Stimulated activated CD8-positive, alpha-beta memory T cell treated with anti-CD3 and anti-CD28 coated beads, Interleukin-7, amount 100 ng/mL, for 1 hour (primary cell): ENCODE measurements at places on chromosomes 4 and X.

GRCh38 chr4:183171484-183172267 is 72.6 kb downstream of the WWC2 start:
- no peak for DNase-seq

- DNase-seq = no peak
Observed at GRCh38 chr4:63558709-63559108, 850.5 kb downstream of the TECRL start.

DNA sequence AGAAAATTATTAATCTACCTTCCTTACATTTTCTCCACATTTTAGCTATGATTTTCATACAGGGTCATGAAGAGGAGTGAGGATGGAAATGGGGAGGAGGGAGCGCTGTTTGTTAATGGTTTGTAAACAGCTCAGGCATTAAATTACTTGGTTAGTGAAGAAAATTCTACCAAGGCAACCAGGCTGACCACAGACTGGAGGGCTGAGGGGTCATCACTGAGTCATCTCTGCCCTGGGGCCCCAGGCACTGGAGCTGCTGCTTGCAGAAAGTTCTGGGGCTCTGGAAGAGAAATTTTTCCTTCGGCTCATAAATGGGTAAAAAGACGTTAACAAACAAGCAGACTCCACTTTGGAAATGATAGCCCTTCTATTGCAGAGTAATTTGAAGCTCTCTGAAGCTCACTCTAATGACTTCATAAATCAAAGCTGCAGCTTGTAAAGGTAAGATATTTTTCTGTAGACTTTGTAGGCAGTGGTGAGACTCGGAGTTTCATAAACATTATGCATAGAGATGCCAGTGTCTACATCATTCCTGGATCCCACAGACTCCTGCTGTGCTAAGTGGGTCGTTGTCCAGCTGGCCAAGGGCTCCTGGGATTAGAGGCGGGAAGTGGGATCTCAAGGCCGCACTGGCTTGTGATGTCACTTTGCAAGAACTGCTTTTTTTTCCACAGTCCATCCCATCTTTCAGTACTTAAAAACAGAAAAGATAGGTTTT is 159.6 kb downstream of the PTTG2 start:
- no peak for DNase-seq

DNA sequence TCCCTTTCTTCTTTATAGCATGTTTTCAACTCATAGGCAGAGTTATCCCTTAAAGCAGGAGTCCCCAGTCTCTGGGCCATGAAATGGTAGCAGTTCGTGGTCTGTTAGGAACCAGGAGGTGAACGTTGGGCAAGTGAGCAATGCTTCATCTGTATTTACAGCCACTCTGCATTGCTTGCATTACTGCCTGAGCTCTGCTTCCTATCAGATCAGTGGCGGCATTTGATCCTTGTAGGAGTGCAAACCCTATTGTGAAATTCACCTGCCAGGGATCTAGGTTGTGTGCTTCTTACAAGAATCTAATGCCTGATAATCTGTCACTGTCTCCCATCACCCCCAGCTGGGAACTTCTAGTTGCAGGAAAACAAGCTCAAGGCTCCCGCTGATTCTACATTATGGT is 39.8 kb downstream of the DTHD1 start:
- no peak for DNase-seq

GRCh38 chr4:122758033-122758432 is 25.5 kb downstream of the BBS12 start:
- DNase-seq = no peak

- no peak for DNase-seq
Observed at GRCh38 chrX:122835886-122836285, 348.2 kb upstream of the GRIA3 start.

DNA sequence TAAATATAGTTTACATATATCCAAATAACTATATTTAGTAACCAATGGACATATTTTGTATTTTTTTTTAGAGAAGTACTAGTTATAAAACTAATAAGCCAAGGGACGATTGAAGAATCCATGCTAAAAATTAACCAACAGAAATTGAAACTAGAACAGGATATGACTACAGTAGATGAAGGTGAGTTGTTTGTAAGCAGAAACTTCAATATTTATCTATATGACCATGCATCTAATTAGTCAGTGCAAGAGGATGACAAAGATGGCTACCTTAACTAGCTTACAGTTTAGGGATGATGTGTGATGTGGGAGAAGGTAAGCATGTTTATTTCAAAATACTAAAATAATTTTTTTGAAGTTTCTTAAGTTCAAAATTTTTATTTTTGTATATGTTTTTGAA is 57.7 kb downstream of the HPGDS start:
- DNase-seq = no peak

DNA sequence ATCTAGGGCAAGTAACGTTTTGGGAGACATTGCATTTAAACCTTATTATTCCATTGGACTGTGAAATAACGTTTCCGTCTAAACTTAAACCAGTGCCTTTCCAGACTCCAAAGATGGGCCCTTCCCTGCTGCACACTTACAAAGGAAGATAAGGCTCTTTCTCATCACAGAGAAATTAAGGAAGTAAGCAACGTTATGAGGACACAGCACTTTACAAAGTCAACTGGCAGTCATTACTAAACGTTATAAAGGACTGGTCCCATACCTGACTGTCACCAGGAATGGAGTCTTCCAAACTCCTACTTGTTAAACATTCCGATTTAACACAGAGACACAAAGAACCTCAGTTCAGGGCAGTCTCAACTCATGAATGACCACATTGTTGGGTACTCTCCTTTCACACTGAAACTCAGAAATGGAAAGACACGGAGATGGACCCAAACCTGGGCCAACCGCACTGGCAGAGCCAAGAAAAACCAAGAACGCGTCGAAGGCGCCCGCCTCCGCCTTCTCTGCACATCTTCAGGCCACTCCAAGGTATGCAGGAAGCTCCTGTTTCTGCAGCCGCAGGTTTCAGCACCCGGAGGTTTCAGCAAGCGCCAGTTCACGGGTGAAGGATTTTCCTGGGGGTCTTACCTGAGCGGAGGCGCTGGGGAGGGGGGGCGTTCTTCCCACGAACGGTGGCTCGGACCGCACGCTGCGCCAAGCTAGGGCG is 670 bp downstream of the PAPSS1 start:
- no peak for DNase-seq

GRCh38 chrX:72568406-72569092 is 4.1 kb downstream of the HDAC8 start:
- no peak for DNase-seq

DNA sequence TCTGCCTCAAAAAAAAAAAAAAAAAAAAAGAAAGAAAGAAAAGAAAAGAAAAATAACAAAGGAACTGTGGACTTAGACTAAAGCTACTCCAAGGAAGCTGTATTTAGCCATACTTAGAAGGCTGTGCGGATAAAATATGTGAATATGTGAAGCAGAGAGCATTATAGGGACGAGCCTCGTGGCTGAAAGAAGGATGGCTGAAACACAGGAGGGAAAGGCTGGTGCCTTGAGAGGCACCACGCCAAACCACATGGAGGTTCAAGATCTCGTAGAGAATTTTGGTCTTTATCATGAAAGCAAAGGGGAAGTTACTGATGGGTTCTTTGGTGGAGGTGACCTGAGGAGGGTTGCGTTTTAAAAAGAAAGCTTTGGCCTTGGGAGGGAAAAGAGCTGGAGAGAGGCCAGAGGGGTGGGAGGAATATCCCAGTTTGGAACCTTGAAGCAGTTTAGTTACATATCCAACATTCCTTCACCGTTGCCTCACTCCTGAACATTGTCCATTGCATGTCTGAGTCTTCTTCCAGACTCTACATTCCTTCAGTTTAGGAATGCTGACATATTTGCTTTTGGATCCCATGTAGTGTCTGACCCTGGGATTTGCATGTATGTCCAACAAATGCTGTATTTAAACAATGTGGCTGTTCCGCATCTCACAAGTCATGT is 82.5 kb downstream of the CPE start:
- DNase-seq = no peak

DNA sequence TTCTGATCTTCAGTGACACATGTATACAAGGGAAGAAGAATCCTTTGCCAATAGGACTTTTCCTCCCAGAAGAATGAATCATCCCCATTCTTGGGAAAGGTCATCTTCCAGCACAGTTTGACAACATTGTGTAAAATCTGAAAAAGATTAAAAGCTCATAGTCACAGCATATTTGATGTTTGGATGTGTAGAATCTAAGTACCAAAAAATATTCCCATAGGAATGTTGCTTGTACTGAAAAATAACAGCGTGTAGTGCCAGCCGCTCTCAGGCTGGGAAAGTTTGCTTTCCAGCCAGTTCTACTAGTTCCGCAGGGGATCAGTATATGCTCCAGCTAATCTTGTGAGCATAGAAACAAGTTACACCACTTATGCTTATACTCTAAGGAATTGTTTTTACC is 74.7 kb upstream of the IL13RA1 start:
- no peak for DNase-seq

GRCh38 chr4:64095398-64095797 is 313.9 kb downstream of the TECRL start:
- no peak for DNase-seq

- no peak for DNase-seq
Observed at GRCh38 chr4:168919706-168920324, 90.2 kb downstream of the CBR4 start.

- no peak for DNase-seq
Observed at GRCh38 chr4:90165883-90166282, 38.7 kb downstream of the CCSER1 start.

GRCh38 chr4:115944146-115944905 is 830.9 kb upstream of the NDST4 start:
- no peak for DNase-seq

DNA sequence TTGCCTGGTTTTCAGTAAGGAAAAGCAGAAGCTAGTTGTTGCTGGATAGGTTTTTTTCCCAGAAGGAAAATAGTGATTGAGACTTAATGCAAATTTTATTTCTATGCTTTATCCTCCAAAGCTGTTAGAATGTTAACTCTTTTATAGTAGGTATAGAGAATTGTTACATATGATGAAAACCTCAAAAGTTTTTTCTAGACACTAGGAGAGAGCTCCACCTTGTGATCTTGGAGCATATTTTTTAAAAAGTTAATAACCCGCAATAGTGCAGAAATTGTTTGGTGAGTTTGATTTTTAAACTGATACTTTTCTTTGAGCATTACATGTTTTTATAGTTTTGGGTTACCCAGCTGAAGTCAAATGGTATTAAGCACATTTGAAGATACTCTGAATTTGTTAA is 56.5 kb downstream of the STAG2 start:
- DNase-seq = no peak

- no peak for DNase-seq
Observed at GRCh38 chr4:101020956-101021355, 326.4 kb downstream of the PPP3CA start.

GRCh38 chr4:152464030-152464823 is 71.7 kb downstream of the FBXW7 start:
- DNase-seq = no peak

- no peak for DNase-seq
Observed at GRCh38 chr4:22190855-22191254, 242.3 kb upstream of the KCNIP4 start.

DNA sequence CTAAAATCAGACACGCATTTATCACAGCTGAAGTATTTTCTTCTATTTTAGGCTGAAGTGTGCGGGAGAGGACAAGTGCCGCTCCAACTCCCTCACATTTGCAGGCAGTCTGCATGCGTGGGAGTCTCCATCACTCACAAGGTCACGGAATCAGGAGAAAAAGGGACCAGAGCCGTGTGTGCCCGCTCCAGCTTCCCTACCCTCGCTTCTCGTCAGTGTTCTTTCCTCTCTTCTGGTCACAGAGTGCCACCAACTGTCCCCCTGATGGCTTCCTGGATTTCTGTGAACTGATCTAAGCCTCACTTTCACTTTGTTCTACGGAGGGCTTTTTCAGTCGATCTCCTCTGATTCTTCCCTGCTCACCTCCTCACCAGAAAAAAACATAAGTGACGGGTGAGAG is 407.4 kb upstream of the AADAT start:
- DNase-seq = no peak

DNA sequence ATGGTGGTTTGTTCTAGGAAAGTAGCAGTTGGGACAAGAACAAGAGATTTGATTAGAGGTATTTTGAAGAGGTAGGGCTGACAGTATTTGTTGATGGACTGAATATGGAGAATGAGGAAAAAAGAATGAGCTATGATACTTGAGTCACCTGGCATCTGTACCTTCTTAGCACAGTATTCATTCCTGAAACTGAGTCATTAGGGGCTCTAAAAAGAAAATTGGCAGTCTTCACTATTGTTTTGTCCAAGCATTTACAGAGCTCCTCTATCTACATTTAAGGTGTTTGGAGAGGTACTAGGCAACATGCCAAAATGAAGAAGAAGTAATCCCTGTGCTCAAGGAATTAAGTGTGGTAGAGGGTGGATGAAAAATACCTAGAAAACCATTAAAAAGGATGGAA is 165.8 kb downstream of the SHROOM4 start:
- no peak for DNase-seq

DNA sequence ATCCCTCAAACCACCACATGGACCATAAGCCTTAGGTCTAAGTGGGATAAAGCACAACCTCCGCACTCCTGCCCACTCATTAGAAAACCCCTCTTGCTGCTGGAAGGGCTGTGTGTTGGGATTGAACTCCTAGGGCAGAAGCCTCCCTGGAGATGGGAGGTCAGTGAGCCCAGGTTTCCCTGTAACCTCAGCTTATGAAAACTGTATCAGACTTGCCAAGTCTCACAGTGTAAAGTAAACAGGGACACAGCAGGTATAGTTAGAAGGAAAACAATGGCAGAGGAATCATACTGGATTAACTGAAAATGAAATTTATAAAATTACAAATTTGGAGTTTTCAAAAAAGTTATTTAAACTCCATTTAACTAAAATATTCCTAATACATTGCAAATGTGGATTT is 29.9 kb downstream of the CASP6 start:
- no peak for DNase-seq

DNA sequence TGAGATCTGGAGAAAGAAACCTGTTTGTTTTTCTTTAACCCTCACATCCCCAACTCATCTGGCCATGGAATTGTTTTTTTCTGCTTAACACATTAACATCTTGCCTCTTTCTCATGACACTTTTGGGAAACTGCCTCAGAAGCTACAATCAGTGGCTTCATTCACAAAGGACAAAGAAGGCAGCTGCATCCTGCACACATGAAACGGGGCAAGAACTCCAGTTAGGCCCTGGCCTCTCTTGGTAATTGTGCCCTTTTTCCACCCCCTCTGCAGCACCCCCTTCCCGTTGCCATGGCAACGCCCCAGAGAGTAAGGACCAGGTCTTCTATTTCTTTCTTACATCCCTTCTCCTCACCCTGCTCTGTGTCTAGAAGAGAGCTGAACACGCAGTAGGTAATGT is 103.4 kb downstream of the PDGFRA start:
- no peak for DNase-seq

DNA sequence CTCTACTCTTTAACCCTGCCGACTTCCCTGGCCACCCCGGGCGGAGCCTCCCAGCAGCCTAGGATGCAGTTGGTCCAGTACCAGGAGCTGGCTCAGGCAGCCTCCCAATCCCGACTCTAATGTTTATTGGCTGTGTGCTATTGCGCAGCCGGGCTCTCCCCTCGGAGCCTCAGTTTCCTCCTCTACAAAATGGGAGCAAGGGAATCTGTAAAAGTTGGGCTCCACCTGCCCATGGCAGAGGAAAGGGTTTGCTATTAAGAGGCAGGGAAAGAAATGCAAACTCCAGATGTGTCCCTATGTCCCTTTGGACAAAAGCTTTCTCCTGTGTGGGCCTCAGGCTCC is 140.8 kb upstream of the PJA1 start:
- DNase-seq = no peak
